ENCODE measurements at places on chromosomes 7 and 10.
A peak's percentile ranks its signal among the peaks of the same experiment; 100 is the strongest.

DNA sequence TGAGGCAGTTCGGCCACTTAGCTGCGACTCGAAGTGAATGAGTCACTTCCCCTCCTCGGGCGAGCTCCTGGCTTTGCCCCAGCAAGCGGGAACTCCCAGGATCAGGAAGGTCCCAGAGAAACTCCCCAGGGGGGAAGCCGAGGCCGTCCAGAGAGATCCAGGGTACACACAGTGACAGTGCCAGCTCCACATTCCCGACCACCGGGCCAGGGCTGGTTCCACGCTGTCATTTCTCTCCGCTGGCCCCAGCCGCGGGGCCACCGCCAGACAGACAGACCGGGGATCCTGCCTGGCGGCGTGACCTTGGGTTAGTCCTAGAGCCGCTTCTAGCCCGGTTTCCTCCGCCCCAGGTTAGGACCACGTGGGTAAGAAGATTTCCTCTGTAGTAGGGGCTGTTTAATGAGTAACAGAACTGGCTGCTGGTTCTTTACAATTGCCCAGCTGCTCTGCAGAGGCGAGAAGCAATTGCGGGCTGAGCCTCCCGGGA lies 463 bp upstream of the UPP1 start:
- H3K27ac ChIP-seq = peak overlapping the region; percentile 98
- peak overlapping the region; percentile 68 for H3K4me3 ChIP-seq
- no peaks in the 10 kb centered on the region for H3K27me3 ChIP-seq
- peak; percentile 93 for DNase-seq
- peaks cover 7% of the 10 kb centered on the region for H3K4me1 ChIP-seq
- no peaks in the 10 kb centered on the region for H3K36me3 ChIP-seq

DNA sequence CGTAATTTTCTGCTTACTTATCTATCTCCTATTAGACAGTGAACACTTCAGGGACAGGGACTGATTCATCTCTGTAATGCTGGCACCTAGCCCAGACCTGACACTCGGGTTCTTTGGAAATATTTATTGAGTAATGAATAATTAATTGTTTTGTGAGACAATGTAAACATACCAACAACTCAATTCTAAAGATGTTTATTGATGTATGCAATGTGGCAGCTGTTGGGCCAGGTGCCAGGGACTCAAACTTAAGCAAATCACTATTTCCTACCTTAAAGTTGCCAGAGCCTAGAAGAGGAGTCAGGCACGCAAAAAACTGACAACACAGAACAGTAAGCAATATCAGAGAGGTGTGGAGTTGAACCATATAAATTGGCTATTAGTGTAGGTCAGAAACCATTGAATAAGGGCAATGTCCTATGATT lies 63.6 kb upstream of the BMPER start:
- peaks cover 6% of the 10 kb centered on the region for H3K27me3 ChIP-seq
- no peak overlapping the region for H3K27ac ChIP-seq
- H3K4me1 ChIP-seq = peaks cover 13% of the 10 kb centered on the region
- DNase-seq = peak; percentile 74

- H3K4me1 ChIP-seq = peaks cover 12% of the 10 kb centered on the region
- no peak for DNase-seq
- H3K36me3 ChIP-seq = no peaks in the 10 kb centered on the region
- H3K4me3 ChIP-seq = no peak overlapping the region
- H3K27ac ChIP-seq = no peak overlapping the region
- H3K27me3 ChIP-seq = no peaks in the 10 kb centered on the region
Measured at GRCh38 chr7:4764402-4765007, 10.9 kb upstream of the AP5Z1 start.

DNA sequence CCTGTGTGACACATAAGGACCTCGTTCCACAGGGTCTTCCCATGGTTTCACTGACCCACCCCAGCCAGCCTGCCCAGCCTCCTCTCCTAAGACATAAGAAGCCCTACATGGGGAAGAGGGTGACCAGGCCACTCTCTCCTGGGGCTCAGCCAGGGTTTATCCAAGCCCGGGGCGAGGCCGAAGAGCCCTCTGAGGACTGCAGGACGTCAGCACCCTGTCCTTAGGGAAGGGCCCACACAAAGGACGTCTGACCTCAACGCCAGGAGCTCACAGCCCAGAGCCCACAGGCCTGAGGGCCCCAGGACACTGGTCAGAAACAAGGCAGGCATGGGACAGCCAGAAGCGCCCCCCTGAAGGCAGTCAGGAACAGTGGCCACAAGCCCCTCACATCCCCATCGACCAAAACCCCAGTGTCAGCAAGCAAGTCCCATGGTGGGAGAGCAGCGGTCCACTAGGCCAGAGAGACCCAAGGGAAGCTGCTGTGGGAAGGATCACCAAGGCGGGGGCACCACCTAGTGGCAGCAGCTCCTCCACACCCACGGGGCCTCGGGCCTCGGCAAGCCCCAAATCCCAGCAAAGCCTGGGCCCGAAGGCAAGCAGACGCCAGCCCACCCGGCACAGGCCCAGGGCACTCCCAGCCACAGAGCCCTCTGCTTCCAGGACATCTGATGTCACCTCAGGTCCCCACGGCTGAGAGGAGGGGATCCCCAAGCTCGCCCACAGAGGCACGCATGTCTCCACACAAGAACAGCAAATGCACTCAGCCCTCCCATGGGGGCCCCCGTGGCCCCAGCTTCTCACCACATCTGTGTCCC lies 23.4 kb downstream of the MAD1L1 start:
- H3K4me3 ChIP-seq = no peak overlapping the region
- no peaks in the 10 kb centered on the region for H3K4me1 ChIP-seq
- DNase-seq = peak; percentile 84
- no peak overlapping the region for H3K27ac ChIP-seq
- H3K36me3 ChIP-seq = peaks cover 31% of the 10 kb centered on the region

GRCh38 chr10:121087129-121087528 lies 236.0 kb downstream of the WDR11 start:
- no peaks in the 10 kb centered on the region for H3K27me3 ChIP-seq
- no peak overlapping the region for H3K4me3 ChIP-seq
- peak; percentile 71 for DNase-seq

DNA sequence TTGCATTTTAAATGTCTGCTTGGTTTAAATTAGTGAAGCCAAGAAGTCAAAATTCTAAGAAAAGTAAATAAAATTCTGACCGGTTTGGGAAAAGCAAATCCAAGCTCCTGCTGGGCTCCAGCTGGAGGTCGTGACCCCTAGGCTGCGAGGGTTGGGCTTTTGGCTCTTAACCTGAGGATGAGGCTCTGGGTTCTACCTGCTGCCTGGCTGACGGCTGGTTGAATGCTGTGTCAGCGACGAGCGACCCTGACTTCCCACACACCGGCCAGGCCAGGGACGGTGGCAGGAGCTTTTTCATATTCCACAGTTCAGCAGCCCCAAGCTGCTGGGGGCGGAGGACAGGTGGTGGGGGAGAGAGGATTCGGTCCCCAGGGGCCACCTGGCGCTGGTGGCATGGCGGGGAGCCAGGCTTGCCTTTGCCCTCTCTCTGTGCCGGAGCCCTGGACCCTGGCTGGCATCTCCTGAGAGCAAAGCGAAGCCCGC lies 843 bp upstream of the PLPP4 start:
- H3K4me1 ChIP-seq = peaks cover 5% of the 10 kb centered on the region
- peaks cover 23% of the 10 kb centered on the region for H3K27me3 ChIP-seq
- DNase-seq = no peak
- H3K4me3 ChIP-seq = no peak overlapping the region
- H3K27ac ChIP-seq = no peak overlapping the region
- H3K36me3 ChIP-seq = no peaks in the 10 kb centered on the region

- no peak overlapping the region for H3K4me3 ChIP-seq
- H3K27ac ChIP-seq = no peak overlapping the region
- H3K36me3 ChIP-seq = no peaks in the 10 kb centered on the region
- DNase-seq = no peak
- no peaks in the 10 kb centered on the region for H3K4me1 ChIP-seq
Measured at GRCh38 chr10:72727130-72727529, 35.2 kb downstream of the MCU start.

- DNase-seq = no peak
- H3K27me3 ChIP-seq = no peaks in the 10 kb centered on the region
- no peak overlapping the region for H3K4me3 ChIP-seq
- no peak overlapping the region for H3K27ac ChIP-seq
Measured at GRCh38 chr10:98570834-98571233, 124.1 kb upstream of the HPS1 start.

- H3K27me3 ChIP-seq = no peaks in the 10 kb centered on the region
- peak; percentile 8 for DNase-seq
- no peak overlapping the region for H3K4me3 ChIP-seq
- no peaks in the 10 kb centered on the region for H3K4me1 ChIP-seq
- H3K36me3 ChIP-seq = no peaks in the 10 kb centered on the region
- H3K27ac ChIP-seq = no peak overlapping the region
Measured at GRCh38 chr10:381805-382204, 246.6 kb downstream of the ZMYND11 start.

- H3K27me3 ChIP-seq = no peaks in the 10 kb centered on the region
- H3K4me3 ChIP-seq = no peak overlapping the region
- H3K4me1 ChIP-seq = peaks cover 9% of the 10 kb centered on the region
- no peaks in the 10 kb centered on the region for H3K36me3 ChIP-seq
Measured at GRCh38 chr7:142612237-142612881, 136.9 kb upstream of the PRSS1 start.

DNA sequence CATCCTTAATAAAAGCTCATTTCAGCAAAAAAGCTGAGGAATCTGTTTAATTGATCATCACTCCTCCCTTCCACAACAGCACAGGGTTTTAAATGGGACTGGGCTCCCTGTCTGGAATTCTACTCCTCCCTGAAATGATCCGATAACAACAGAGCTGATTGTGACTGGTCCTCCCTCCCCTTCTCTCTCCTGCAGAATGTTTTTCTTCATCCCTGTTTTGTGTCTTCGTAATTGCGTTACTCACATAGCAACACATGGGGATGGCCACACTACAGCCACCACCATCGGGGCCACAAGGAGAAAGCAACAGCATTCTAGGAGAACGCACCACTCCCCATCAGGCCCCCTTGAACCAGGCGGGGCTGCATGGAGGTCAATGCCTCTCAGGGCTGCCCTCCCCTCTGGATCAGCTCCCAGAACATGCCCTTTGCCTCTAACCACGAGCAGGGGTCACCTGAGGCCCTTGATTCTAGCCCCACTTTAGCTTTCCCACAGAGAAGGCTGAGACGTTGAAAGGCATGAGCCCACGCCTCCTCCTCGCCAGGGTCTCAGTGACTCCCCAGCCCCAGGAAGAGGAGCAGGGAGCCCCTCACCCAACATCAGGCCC lies 152.6 kb downstream of the PLXNA4 start:
- no peaks in the 10 kb centered on the region for H3K27me3 ChIP-seq
- DNase-seq = no peak
- no peak overlapping the region for H3K27ac ChIP-seq
- no peaks in the 10 kb centered on the region for H3K4me1 ChIP-seq
- H3K4me3 ChIP-seq = no peak overlapping the region

GRCh38 chr7:112211348-112211907 lies 4.9 kb downstream of the ZNF277 start:
- H3K27me3 ChIP-seq = no peaks in the 10 kb centered on the region
- no peak for DNase-seq
- no peak overlapping the region for H3K4me3 ChIP-seq
- H3K36me3 ChIP-seq = no peaks in the 10 kb centered on the region
- peaks cover 7% of the 10 kb centered on the region for H3K4me1 ChIP-seq

- no peak for DNase-seq
- H3K4me3 ChIP-seq = no peak overlapping the region
- no peaks in the 10 kb centered on the region for H3K4me1 ChIP-seq
- no peak overlapping the region for H3K27ac ChIP-seq
- H3K36me3 ChIP-seq = peaks cover 21% of the 10 kb centered on the region
- H3K27me3 ChIP-seq = no peaks in the 10 kb centered on the region
Measured at GRCh38 chr10:87746911-87747310, 71.1 kb downstream of the ATAD1 start.

DNA sequence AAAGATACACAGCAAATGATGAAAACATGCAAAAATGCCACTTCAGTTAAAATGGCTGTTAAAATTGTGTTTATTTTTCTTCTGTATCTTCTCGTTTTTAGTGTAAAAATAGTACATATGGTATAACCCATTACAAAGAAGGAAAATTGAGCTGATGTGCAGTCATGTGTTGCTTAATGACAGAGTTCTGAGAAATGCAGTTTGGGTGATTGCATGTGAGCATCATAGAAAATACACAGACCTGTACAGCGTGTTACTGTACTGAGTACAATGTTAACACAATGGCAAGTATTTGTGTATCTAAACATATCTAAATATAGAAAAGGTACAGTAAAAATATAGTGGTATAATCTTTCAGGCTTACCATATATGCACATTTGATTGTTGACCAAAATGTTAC lies 7.3 kb downstream of the DMTF1 start:
- no peak overlapping the region for H3K27ac ChIP-seq
- H3K27me3 ChIP-seq = no peaks in the 10 kb centered on the region
- no peak for DNase-seq
- H3K4me1 ChIP-seq = peaks cover 27% of the 10 kb centered on the region
